Keratinocyte (primary cell): ENCODE measurements at places on chromosomes 11 and 22. TPM values are rescaled to one million over a fixed set of nuclear protein-coding genes. Genes with fewer than 3 reads are reported as not detected.

GRCh38 chr11:36404831-36405230, 105.2 kb downstream of the TRAF6 start:
- H3K4me3 ChIP-seq = no peak overlapping the region
- no peak overlapping the region for H3K27ac ChIP-seq
- H3K4me1 ChIP-seq = no peaks in the 10 kb centered on the region

- H3K4me1 ChIP-seq = peaks cover 25% of the 10 kb centered on the region
- H3K27me3 ChIP-seq = no peaks in the 10 kb centered on the region
- H3K36me3 ChIP-seq = no peaks in the 10 kb centered on the region
- peak within 1 kb of the TSS; percentile 72 for H3K27ac ChIP-seq
- DNase-seq = no peak
- peak within 1 kb of the TSS; percentile 78 for H3K4me3 ChIP-seq
Observed at GRCh38 chr11:120210626-120211521, at the start of gene OAF. OAF (plus strand) TSS chr11:120211032; CDS start chr11:120211280, 248 bp downstream.

GRCh38 chr11:127618721-127619120, 618.2 kb upstream of the KIRREL3 start:
- no peak for DNase-seq
- H3K27me3 ChIP-seq = no peaks in the 10 kb centered on the region
- no peak overlapping the region for H3K27ac ChIP-seq
- no peaks in the 10 kb centered on the region for H3K36me3 ChIP-seq

GRCh38 chr11:96339706-96340554, 3.1 kb downstream of the MAML2 start:
- DNase-seq = no peak
- H3K27me3 ChIP-seq = no peaks in the 10 kb centered on the region
- peaks cover 48% of the 10 kb centered on the region for H3K4me1 ChIP-seq
- no peak overlapping the region for H3K4me3 ChIP-seq
- H3K36me3 ChIP-seq = no peaks in the 10 kb centered on the region
- peak overlapping the region; percentile 85 for H3K27ac ChIP-seq

DNA sequence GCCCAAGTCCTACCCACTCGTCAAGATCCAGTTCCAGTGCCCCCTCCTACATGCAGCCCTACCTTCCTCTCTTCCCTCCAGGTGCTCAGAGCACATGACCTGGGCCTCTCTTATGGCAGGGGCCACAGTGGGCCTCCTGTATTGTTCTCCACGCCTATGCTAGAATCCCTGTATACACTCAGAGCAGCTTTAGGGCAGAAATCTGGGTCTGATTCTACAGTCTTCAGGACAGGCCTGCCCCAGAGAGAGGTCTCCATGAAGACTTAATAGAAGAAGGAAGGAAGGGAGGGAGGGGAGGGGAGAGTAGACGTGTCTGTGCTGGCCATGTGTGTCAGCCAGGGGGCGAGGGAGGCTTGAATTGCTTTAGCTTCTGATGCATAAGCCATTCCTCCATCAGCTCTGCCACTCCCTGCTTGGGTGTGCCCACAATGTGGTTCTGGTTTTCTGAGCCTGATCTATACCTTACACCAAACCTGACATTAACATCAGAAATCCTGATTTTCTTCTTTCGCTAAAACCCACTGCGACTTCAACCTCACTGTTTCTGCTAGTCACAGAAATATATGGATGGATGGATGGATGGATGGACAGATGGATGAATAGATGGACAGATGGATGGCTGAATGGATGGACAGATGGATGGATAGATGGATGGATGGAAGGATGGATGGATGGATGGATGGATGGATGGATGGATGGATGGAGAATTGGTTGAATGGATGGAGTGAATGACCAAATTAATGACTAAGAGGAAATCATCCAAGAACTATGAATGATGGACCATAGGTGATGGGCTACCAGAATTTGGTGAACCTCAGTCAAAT, 56.6 kb upstream of the PRDM11 start:
- H3K36me3 ChIP-seq = no peaks in the 10 kb centered on the region
- H3K27ac ChIP-seq = peak overlapping the region; percentile 67
- H3K4me1 ChIP-seq = peaks cover 55% of the 10 kb centered on the region

- no peaks in the 10 kb centered on the region for H3K4me1 ChIP-seq
- DNase-seq = no peak
- no peaks in the 10 kb centered on the region for H3K27me3 ChIP-seq
- H3K36me3 ChIP-seq = no peaks in the 10 kb centered on the region
- H3K27ac ChIP-seq = no peak overlapping the region
- H3K4me3 ChIP-seq = no peak overlapping the region
Observed at GRCh38 chr11:34770111-34770510, 146.1 kb downstream of the APIP start.

GRCh38 chr11:7672276-7672959, 882 bp downstream of the CYB5R2 start:
- no peaks in the 10 kb centered on the region for H3K36me3 ChIP-seq
- peak overlapping the region; percentile 45 for H3K27ac ChIP-seq
- peaks cover 55% of the 10 kb centered on the region for H3K4me1 ChIP-seq
- no peaks in the 10 kb centered on the region for H3K27me3 ChIP-seq

GRCh38 chr11:61700720-61701119, 20.5 kb downstream of the DAGLA start:
- no peak overlapping the region for H3K27ac ChIP-seq
- H3K36me3 ChIP-seq = no peaks in the 10 kb centered on the region
- no peak overlapping the region for H3K4me3 ChIP-seq
- DNase-seq = no peak
- peaks cover 35% of the 10 kb centered on the region for H3K4me1 ChIP-seq
- peaks cover 37% of the 10 kb centered on the region for H3K27me3 ChIP-seq

- no peaks in the 10 kb centered on the region for H3K27me3 ChIP-seq
- no peaks in the 10 kb centered on the region for H3K36me3 ChIP-seq
- H3K4me3 ChIP-seq = no peak overlapping the region
- no peaks in the 10 kb centered on the region for H3K4me1 ChIP-seq
Observed at GRCh38 chr11:6094186-6094585, 13.3 kb upstream of the OR56B4 start.

DNA sequence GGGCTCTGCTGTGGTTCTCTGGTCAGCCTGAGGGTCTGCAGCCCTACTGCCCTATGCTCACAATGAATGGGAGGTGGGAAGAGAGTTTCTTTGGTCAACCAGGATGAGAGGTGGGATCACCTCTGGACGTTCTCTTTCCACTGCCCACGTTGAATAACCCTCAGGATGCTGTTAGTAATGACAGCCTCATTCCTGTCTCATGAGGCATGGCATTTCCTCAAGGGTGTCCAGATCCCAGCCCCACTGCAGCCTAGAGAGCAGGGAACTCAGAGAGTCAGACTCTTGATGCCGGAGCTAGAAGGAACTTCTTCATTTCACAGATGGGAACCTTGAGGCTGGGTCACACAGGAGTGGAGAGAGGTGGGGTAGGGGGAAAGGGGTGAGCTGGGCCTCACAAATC, 196.0 kb downstream of the CEP164 start:
- no peaks in the 10 kb centered on the region for H3K4me1 ChIP-seq
- no peak overlapping the region for H3K4me3 ChIP-seq
- no peaks in the 10 kb centered on the region for H3K36me3 ChIP-seq
- no peak overlapping the region for H3K27ac ChIP-seq
- no peak for DNase-seq

GRCh38 chr11:69317401-69318092, 23.6 kb downstream of the MYEOV start:
- H3K36me3 ChIP-seq = no peaks in the 10 kb centered on the region
- peaks cover 31% of the 10 kb centered on the region for H3K4me1 ChIP-seq
- H3K4me3 ChIP-seq = no peak overlapping the region
- no peak overlapping the region for H3K27ac ChIP-seq
- no peaks in the 10 kb centered on the region for H3K27me3 ChIP-seq

GRCh38 chr11:118338637-118339061, 3.9 kb downstream of the CD3D start:
- peaks cover 7% of the 10 kb centered on the region for H3K4me1 ChIP-seq
- no peak overlapping the region for H3K27ac ChIP-seq
- H3K4me3 ChIP-seq = no peak overlapping the region

DNA sequence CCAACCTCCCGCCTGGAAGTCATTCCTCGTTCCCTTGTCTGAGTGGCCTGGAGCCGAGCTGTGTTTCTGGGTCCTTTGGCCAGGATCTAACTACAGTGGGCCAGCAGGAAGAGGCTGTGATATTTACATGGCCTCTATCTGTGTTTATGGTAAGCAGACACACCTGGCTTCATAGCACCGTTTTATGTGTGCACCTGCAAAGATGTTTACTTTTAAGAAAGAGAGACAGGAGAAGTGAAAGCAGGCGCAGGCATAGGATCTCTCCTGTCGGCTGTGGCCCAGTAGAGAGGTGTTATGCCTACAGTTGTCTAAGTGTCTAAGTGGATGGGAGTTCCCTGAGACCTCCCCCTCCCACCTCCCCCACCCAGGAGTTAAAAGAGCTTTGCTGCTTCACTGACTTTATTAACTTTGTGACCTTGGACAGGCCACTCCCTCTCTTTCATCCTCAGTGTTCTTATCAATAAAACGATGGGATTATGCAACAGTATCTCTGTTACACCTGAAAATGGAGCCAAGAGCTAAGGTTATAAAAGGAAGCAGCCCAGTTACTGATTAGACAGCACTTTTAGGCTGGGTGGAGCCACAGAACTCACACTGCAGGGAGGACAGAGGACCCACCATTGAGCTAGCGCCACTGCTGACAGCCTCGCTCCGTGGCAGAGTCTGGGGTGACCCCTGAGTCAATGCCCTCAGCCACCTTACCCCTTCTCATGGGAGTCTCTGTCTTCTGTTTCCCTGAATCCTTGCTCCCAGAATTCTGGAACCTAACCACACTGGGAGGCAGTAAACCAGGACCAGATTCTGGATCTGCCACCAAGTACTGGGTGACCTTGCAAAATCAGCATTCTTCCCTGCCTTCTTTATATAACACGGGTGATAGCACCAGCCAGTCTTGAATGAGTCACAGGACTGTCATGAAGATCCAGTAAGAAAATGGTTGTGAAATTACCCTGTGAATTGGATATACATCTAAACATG, 22.0 kb downstream of the ST14 start:
- no peaks in the 10 kb centered on the region for H3K27me3 ChIP-seq
- no peak for DNase-seq
- no peak overlapping the region for H3K4me3 ChIP-seq
- H3K4me1 ChIP-seq = peaks cover 51% of the 10 kb centered on the region
- H3K36me3 ChIP-seq = no peaks in the 10 kb centered on the region
- H3K27ac ChIP-seq = peak overlapping the region; percentile 70

DNA sequence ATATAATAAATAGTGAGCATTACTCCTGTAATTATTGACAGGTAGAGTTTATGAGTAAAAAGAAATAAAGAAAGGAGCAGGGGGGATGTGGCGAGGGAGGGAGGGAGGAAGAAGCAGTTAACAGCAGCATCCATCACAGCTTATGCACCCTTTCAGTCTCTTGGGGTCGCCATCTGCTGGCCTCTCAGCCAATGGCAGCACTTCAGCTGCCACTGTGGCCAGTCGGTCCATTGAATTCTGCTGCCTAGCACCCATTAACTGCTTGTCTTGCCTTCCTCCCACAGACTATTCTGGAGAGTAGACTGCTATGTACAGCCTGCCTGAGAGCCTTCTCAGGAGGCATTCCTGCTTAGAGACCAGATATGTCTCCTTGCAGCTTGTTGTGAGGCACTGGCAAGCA, 388.3 kb downstream of the TENM4 start:
- DNase-seq = no peak
- H3K27me3 ChIP-seq = no peaks in the 10 kb centered on the region
- no peak overlapping the region for H3K4me3 ChIP-seq
- no peak overlapping the region for H3K27ac ChIP-seq
- H3K4me1 ChIP-seq = no peaks in the 10 kb centered on the region
- H3K36me3 ChIP-seq = peaks cover 3% of the 10 kb centered on the region

GRCh38 chr11:78654866-78655265, 80.2 kb upstream of the NARS2 start:
- no peak overlapping the region for H3K27ac ChIP-seq
- H3K4me1 ChIP-seq = peaks cover 12% of the 10 kb centered on the region
- H3K36me3 ChIP-seq = peaks cover 2% of the 10 kb centered on the region
- no peak overlapping the region for H3K4me3 ChIP-seq
- H3K27me3 ChIP-seq = no peaks in the 10 kb centered on the region

GRCh38 chr22:22061085-22062077, 78.8 kb upstream of the TOP3B start:
- no peaks in the 10 kb centered on the region for H3K4me1 ChIP-seq
- DNase-seq = no peak
- no peak overlapping the region for H3K4me3 ChIP-seq
- no peaks in the 10 kb centered on the region for H3K36me3 ChIP-seq
- H3K27me3 ChIP-seq = peaks cover 20% of the 10 kb centered on the region

- peak; percentile 2 for DNase-seq
- H3K27me3 ChIP-seq = no peaks in the 10 kb centered on the region
- no peaks in the 10 kb centered on the region for H3K4me1 ChIP-seq
- no peak overlapping the region for H3K4me3 ChIP-seq
Observed at GRCh38 chr11:8382436-8383053, 118.9 kb upstream of the LMO1 start.

- H3K27me3 ChIP-seq = no peaks in the 10 kb centered on the region
- no peaks in the 10 kb centered on the region for H3K4me1 ChIP-seq
- H3K27ac ChIP-seq = no peak overlapping the region
- no peaks in the 10 kb centered on the region for H3K36me3 ChIP-seq
Observed at GRCh38 chr11:80282643-80283042, 841.8 kb upstream of the TENM4 start.

- H3K4me3 ChIP-seq = no peak overlapping the region
- peaks cover 4% of the 10 kb centered on the region for H3K36me3 ChIP-seq
- no peak overlapping the region for H3K27ac ChIP-seq
- no peak for DNase-seq
- no peaks in the 10 kb centered on the region for H3K27me3 ChIP-seq
Observed at GRCh38 chr11:73671701-73672100, 25.3 kb downstream of the PLEKHB1 start.

- H3K4me1 ChIP-seq = no peaks in the 10 kb centered on the region
- peaks cover 46% of the 10 kb centered on the region for H3K36me3 ChIP-seq
- DNase-seq = no peak
- H3K27ac ChIP-seq = no peak overlapping the region
Observed at GRCh38 chr22:29524442-29525191, 28.9 kb downstream of the THOC5 start.

- H3K27me3 ChIP-seq = no peaks in the 10 kb centered on the region
- peaks cover 12% of the 10 kb centered on the region for H3K4me1 ChIP-seq
- peak overlapping the region; percentile 95 for H3K4me3 ChIP-seq
- H3K36me3 ChIP-seq = peaks cover 4% of the 10 kb centered on the region
- H3K27ac ChIP-seq = peak overlapping the region; percentile 85
Observed at GRCh38 chr11:125593114-125593820, 615 bp downstream of the STT3A start.

DNA sequence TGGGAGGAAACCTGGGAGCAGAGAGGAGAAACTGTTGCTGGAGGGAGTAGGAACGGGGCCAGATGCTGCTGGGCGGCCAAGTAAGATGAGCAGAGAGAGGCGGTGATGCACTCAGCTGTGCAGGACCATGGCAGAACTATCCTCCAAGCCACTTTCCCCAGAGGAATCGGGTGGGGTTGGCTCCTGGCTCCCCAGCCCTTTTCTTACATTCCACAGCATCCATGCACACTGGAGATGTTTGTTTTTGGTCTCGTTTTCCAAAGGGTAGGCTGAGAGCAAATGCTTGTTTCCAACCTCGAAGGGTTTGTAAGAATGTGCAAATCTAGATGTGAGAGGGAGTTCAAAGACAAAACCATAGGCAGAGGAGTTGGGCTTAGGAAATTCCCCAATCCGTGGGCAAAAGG, 73.2 kb downstream of the DBX1 start:
- H3K4me1 ChIP-seq = no peaks in the 10 kb centered on the region
- no peaks in the 10 kb centered on the region for H3K27me3 ChIP-seq
- no peak overlapping the region for H3K27ac ChIP-seq
- H3K36me3 ChIP-seq = peaks cover 32% of the 10 kb centered on the region

The SAA4 gene
- polyA plus RNA-seq = 0.17 TPM in 1 of 3 replicates, not detected in the others

The VWCE gene
- polyA plus RNA-seq = 0.14 to 0.82 TPM (median 0.30 TPM) in 3 replicates

The SHANK3 gene
- 1.00 to 1.8 TPM (median 1.6 TPM) in 3 replicates for polyA plus RNA-seq

The SYT7 gene
- 2.0 to 4.4 TPM (median 2.6 TPM) in 3 replicates for polyA plus RNA-seq

The CRYBB2 gene
- polyA plus RNA-seq = 0.09 to 0.89 TPM (median 0.55 TPM) in 3 replicates

The SCGB1D2 gene
- not detected in 3 replicates for polyA plus RNA-seq

The GUCY1A2 gene
- under 0.01 TPM in 2 of 3 replicates, not detected in the other for polyA plus RNA-seq

The HDHD5 gene
- 22.6 to 30.9 TPM (median 22.9 TPM) in 3 replicates for polyA plus RNA-seq

The JAML gene
- polyA plus RNA-seq = 0.01 TPM in 1 of 3 replicates, not detected in the others

The KLHL22 gene
- polyA plus RNA-seq = 9.3 to 16.6 TPM (median 10.0 TPM) in 3 replicates
